ENCODE measurements at places on chromosomes 7 and 10.

GRCh38 chr7:22667562-22668239 lies 59.3 kb upstream of the IL6 start:
- DNase-seq: peak; percentile 91

- no peak for DNase-seq
These were observed 19.0 kb downstream of the SH2B2 start for GRCh38 chr7:102305414-102306268.

- DNase-seq: no peak
These were observed 264.7 kb downstream of the GLRX3 start for GRCh38 chr10:130400890-130401289.

- peak; percentile 50 for DNase-seq
These were observed 28.4 kb downstream of the TMEM130 start for GRCh38 chr7:98841179-98841997.

- DNase-seq: peak; percentile 85
These were observed 35.4 kb downstream of the JMJD1C start for GRCh38 chr10:63430091-63430998.

DNA sequence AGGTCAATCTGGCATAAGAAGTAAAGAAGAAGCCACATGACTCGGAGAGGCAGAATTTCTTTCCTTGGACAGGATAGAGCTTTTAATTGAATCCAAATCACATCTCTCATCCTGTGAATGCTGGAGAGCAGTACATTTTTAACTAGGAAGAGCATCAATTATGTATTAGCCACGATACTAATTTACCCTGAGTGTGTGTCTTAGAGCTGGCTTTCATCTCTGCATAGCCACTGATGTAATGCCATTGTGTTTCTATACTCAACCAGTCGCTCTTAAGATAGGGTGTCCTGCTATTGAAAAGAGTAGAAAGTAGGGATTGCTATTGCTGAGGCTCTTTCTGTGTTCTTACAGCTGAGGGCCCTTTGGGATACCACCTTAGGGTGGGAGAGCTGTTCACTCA lies 280.3 kb downstream of the AUTS2 start:
- no peak for DNase-seq

GRCh38 chr7:84291756-84292155 lies 97.2 kb upstream of the SEMA3A start:
- no peak for DNase-seq

DNA sequence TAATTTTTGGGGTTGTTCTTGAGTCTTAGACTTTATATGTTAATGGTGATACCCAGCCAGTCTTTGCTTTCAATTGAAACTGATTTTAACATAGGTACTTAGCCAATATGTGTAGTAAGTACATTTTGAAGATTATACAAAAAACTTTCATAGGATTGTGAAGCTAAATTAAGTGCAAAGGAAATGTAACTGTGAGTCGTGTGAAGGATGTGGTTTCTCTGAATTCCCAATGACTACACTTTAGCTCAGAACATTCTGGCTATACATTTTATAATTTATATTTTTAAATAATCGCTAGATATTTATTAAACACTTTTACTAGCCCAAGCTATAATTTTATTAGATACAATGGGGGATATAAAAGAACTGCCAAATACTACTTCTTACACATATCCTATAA lies 359.3 kb downstream of the PCLO start:
- DNase-seq: no peak

DNA sequence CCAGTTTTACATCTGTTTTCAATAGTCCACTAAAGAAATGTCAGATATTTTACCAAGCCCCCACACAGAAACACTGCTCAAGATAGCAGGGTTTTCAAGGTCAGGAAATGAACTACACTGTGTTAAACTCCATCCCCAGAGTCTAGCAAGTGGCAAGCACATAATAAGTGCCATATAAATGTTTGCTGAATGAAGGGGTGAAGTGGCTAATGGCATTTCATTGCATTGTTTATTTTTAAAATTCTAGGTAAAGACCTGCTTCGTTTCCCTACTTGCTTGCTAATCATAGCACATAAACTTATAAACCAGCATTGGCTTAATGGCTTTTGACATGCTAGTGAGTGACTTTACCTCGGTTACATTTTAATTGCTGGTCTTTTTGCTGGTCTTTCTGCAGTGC lies 322.6 kb downstream of the GRID1 start:
- no peak for DNase-seq

GRCh38 chr7:138880881-138881578 lies 83.0 kb upstream of the ATP6V0A4 start:
- no peak for DNase-seq

DNA sequence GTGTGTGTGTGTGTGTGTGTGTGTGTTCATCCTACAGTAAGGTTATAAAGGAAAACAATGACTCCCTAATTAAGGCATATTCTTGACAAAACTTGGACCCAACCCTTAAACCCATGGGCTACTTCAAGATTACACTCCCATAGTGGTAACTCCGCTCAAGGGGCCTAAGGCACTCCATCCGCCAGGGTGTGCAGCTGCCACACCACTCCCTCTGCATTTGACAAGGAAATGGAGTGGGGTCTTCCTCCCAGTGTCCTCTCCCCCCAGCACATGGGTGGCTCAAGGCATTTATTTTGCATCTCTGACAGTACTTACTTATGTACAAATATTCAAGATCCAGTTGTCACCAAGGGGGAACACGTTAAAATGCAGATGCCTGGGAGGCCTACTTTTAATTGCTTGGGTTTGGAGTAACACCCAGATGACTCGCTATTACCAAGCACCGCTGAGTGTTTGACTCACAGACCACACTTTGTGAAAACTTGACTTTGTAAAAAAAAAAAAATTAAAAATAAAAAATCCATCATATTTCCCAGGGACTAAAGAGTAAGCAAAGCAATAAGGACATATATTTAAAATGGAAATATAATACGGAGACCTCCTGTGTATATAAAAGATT lies 53.0 kb upstream of the AGR3 start:
- peak; percentile 76 for DNase-seq

- DNase-seq: no peak
These were observed 133.3 kb downstream of the SLC25A13 start for GRCh38 chr7:96188591-96188991.

DNA sequence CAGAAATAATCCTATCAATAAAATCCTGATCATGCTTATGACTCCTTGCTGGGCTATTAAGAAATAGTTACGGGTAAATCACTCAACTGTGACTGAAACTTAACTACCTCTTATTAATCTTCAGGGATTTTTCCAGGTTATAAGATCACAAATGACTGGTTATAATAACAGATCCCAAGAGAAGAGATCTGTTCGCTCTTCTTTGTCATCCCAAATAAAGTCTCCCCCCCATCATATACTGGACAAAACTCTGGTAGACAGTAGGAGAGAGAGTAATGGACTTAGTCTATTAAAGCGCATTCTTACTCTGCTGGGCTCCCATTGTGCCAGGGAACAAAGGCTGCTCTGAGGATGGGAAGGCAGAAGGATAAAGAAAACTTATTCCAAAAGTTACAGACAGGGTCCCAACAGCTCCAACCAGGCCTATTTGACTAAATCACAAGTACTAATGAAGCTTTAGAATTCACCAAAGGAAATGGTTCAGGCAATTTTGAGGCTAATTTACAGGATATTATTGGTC lies 233.7 kb downstream of the DGKI start:
- DNase-seq: no peak

DNA sequence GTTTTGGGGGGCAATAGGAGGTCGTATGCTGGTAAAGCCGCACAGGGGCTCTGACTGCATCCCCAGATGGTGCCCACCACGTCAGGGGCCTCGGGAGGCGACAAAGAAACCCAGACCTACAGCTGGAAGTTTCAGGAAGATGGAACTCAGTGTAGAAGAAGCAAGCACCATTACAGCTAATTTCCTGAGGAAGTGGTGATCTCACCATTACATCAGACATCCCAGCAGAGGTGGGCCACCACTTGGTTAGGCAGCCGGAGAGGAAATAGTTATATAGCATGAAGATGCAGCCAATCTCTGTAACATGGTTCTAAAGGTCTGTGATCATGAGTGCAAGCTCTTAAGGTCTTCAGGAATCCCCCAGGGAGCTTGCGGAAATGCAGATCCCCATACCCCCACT lies 127.3 kb upstream of the PCBD1 start:
- no peak for DNase-seq

GRCh38 chr7:48140001-48140681 lies 31.1 kb upstream of the ABCA13 start:
- DNase-seq: no peak

DNA sequence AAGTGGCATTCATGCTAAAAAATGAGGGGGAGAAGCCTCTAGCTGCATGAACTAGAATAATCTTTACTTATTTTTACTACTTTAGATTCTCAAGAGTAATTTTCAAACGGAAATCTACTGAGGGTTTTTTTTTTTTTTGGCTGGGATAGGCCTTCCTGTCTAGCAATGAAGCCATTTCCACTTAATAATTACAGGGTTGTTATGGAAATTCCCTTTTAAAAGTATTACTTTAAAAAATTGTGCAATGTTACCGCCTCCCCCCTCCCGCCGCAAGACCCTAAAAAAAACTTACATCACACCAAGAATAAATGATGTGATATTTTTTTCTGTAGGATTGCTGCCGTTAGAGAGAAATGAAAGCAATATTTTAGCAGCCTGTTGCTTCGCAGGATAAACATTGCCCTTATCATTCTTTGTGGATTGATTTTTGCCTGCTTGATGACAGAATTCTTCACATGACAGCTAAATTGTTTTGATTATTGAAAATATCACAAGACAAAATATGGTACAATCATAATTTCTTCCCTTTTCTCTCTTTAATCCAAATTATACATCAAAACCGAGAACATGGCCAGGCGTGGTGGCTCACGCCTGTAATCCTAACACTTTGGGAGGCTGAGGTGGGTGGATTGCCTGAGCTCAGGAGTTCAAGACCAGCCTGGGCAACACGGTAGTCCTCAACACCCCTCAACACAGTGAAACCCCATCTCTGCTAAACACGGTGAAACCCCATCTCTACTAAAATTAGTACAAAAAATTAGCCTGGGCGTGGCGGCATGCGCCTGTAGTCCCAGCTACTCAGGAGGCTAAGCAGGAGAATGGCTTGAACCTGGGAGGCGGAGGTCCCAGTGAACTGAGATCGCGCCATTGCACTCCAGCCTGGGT lies 32.8 kb downstream of the ARL4A start:
- DNase-seq: no peak
